ENCODE measurements at places on chromosomes 4 and X.

DNA sequence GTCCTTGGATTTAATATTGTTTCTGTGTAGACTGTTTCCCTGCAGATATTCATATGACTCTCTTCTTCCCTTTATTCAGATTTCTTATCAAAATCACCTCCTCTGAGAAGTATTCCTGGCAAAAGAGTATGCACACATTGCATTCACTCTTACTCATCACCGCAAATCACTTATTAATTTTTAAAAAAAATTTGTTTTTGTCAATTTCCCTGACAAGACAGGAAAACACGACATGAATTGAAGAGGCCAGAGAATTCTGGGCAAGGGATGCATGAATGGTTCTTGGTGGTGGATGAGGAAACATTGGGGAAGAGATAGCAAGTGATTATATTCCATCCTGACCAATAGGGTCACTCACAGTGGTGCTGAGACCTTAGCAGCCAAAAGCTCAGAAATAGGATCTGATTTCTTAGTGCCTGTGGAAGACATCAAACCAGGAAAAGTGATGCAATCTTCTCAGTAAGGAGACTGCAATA is 522.5 kb upstream of the AGA start:
- DNase-seq: no peak

DNA sequence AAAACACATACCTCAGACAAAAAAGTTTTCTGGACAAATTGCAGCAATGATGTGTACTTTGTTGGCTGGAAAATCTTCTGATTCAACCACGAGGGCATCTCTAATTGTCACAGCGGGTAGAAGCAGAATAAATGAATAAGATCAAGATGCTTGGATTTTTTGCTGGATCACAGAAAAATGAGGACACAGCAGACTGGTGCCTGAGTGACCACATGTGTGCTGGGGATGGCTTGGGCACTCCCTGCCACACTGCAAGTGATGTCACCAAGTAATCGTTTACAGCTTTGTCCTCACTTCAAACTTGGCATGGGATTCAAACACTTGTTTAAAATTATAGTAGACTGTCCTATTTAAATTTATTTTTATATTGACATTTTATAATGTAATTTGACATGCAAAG is 557.0 kb downstream of the SPRY1 start:
- no peak for DNase-seq

GRCh38 chr4:151004222-151004621 is 10.9 kb downstream of the LRBA start:
- DNase-seq: no peak

GRCh38 chr4:4776934-4777333 is 82.5 kb upstream of the MSX1 start:
- DNase-seq: no peak

DNA sequence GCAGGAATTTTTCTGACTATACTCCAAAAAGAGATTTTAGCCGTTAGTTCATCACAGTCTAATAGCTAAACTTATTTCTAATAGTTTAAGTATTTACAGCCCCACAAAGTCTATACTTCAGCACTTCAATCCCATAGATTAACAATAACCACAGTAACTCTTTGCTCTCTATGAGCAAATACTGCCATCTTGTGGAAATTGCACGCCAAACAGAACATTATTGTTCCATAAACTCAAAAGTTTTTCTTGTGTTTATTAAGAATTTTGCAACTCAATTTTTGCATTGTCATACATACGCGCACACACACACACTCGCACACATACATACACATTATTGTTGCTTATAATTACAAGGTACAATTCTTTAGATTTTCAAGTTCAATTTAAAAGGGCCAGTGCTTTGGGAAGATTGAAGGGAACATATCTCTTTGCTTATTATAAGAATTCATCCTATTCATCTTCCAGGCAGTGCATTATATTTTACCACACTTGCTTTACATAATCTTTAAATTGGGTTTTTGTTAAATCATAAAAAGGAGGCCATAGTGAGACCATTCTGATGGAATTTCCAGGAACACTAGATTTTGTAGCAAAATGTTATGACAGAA is 63.8 kb upstream of the ATOH1 start:
- DNase-seq: no peak

DNA sequence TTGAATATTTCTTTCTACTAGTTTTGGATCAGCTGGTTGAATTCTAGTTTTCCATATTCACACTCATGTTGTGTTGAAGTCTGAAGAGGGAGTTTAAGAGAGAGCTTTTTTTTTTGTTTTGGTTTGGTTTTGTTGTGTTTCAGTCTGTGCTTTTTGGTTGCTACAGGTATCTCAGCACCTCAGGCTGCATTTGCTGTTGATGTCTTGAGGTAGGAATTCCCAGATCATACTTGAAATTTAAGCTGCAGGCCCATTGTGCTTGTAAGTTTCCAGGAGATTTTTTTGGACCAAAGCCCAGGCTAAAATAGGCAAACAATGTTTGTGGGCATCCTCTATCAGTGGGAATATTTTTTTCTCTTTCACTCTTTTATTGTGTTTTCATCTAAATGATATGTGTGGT is 190.2 kb upstream of the AGA start:
- no peak for DNase-seq

GRCh38 chrX:123859409-123859845 is 426 bp upstream of the XIAP start:
- no peak for DNase-seq

GRCh38 chrX:43717161-43717560 is 61.1 kb downstream of the MAOA start:
- no peak for DNase-seq

GRCh38 chrX:623599-624315 is 6.8 kb upstream of the SHOX start:
- DNase-seq: no peak

DNA sequence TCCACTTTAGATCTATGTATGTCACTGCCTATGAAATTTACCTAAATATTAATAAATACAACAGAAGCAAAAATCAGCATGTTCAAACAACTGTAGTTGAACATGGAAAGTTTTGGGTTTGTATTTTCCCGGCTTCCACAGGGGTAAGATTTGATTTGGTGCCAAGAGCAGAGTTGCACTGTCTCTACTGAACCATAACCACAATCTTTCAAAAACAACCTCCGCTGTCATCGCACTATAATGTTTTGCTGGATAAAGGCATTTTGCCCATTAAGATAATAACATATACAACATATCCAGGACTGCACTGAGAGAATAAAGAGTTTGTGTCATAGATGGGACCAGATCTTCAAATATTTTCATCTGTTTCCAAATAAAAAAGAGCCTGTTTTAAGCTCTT is 94.9 kb downstream of the TENM3 start:
- no peak for DNase-seq

GRCh38 chr4:113094802-113095201 is 45.3 kb downstream of the ANK2 start:
- DNase-seq: no peak

- peak; percentile 31 for DNase-seq
Observed at GRCh38 chrX:119870626-119871131, 854 bp downstream of the RNF113A start.

- DNase-seq: no peak
Observed at GRCh38 chrX:24732766-24733500, 39.2 kb downstream of the POLA1 start.

DNA sequence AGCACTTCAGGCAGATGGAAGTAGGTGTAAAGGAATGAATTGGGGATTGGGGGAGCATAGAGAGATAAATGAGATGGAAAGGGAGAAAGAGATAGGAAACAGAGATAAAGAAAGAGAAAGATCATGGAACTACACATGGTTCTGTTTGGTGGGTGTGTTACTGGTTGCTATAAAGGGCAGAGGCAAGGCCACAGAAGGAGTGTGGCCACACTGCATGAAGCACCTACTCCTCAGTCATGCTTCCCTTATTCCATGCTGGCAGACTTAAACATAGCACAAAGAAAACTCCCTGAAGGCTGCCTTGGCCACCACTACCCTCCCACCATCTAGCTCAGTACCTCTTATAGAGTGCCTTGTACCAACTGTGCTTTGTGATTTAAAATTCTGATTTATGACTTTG is 56.9 kb downstream of the OPHN1 start:
- no peak for DNase-seq

DNA sequence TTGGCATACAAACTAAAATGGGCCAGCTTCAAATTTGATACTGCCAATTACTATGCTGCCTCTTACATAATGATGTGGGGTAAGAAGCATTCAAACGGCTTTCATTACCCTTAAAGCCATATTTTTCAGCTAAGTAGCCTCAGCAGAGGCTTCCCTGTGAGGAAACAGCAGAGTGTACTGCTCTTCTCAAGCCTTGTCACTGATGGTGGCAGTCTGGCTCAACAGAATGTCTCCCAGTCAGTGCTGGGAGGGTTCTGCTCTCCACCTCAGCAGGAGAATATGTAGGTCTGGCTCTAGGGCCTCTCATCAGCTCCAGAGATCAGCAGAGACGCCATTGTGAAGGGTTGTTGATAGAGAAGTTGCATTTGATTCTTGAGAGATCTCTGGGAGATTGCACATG is 44.6 kb upstream of the MBNL3 start:
- DNase-seq: no peak

- DNase-seq: no peak
Observed at GRCh38 chr4:121989715-121990114, 37.9 kb upstream of the TRPC3 start.

- DNase-seq: no peak
Observed at GRCh38 chr4:77500801-77501200, 104.8 kb upstream of the CXCL13 start.

DNA sequence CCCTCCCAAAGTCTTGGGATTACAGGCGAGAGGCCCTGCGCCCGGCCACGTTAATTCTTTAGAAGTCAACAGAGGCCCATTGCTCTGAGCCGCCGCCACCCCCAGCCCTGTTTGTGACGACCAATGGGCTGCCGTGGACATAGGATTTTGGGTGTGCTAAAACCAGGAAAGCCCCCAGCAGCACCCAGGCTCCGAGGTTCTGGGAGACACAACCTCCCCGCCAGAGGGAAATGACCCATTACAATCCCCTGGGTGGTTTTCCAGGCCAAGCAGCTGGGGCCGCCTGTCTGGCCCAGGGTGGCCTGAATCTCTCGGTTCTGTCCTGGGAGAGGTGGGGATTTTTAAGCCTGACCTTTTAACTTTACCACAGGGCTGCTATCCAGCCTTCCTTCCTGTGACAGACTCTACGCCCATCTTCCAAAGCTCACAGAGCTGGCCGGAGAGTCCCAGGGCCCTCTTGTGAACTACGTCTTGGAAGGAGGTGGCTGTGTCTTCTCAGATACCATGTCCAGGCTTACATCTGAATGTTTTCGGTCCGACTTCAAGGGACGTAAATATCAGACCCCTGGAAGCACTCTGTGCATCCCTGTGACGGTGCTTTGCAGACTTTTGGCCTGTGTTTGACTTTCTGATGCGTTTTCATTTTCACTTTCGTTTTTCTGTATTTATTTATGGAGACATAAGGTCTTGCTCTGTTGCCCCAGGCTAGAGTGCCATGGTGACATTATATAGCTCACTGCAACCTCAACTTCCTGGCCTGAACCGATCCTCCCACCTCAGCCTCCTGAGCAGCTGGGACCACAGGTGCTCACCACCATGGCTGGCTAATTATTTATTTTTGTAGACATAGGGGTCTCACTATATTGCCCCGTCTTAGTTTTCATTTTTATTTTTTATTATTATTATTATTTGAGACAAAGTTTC is 36.0 kb downstream of the P2RY8 start:
- peak; percentile 46 for DNase-seq

DNA sequence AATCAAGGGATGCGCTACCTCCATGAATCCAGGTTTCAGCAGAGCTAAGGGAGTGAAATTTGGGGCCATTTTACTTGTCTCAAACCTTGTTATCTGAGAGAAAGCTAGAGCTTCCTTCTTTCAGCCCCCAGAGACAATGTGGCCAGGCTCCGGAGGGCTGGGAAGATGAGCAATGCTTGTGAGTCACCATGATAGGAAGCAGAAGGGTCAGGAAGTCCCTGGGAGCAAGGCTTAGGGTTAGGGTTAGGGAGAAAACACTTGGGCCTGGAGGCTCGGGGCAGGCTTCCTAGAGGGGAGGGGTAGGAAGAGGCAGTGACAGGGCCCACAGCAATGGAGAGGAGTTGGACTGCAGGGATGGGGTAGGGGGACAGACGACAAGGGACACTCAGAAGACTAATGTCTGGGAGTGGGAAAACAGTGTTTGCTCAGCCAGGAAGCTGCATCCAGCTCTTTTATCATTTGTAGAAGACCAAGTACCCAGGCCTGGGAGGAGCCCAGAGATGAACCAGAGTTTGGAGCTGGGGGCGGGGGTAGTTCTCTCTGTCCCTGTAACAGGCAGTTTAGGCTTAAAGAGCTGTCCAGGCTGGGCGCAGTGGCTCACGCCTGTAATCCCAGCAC is 16.4 kb upstream of the PORCN start:
- DNase-seq: no peak

DNA sequence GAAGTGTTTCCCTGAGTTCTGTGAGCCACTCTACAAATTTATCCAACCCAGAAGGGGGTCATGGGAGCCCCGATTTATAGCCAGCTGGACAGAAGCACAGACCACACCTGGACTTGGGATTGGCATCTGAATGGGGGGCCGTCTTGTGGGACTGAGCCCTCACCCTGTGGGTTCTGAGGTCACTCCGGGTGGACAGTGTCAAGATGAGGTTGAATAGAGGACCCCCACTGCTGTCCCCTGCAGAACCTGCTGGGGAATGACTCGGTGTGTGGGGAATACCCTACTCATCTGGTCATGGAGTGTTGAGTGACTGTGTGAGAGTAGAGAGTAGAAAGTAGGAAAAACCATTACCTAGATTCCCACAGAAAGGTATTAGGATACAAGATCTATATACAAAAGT is 67.5 kb downstream of the ZFYVE28 start:
- DNase-seq: no peak

DNA sequence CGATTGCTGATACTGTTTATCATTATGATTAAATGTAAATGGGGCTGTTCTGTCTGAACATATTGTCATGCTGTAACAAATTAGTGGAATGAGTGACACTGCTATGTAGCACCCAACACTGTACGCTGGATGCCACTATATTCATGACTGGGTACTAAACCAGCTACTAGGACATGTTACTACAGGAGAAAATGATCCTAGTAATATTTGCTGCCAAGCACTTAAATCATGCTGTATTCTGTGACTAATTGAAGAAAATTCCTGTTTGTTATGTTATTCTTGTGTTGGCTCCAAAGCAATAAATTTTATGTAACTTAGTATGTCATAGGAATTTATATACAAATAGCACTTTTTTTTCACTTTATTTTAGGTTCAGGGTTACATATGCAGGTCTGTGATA is 804.2 kb downstream of the CENPC start:
- no peak for DNase-seq

- no peak for DNase-seq
Observed at GRCh38 chr4:69060651-69061308, 35.5 kb upstream of the UGT2B7 start.

DNA sequence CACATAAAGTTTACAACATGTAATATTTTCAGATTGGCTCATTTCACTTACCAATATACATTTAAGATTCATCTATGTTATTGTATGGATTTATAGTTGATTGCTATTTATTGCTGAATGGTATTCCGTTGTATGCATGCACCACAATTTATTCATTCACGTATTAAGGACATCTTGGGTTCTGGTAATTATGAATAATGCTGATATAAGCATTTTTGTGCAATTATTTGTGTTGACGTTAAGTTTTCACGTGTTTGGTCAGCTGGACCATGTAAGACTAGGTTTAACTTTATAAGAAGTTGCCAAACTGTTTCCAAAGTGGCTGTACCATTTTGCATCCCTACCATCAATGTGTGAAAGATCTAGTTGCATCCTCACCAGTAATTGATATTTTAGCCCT is 35.1 kb downstream of the MAGEB10 start:
- no peak for DNase-seq
